NCI-H226 (cell line): ENCODE measurements at places on chromosomes 3 and 15.

- DNase-seq: peak; percentile 92
Observed at GRCh38 chr3:107217172-107217571, 160.1 kb upstream of the CCDC54 start.

GRCh38 chr15:39744334-39745103 lies 38.1 kb downstream of the FSIP1 start:
- DNase-seq: no peak

DNA sequence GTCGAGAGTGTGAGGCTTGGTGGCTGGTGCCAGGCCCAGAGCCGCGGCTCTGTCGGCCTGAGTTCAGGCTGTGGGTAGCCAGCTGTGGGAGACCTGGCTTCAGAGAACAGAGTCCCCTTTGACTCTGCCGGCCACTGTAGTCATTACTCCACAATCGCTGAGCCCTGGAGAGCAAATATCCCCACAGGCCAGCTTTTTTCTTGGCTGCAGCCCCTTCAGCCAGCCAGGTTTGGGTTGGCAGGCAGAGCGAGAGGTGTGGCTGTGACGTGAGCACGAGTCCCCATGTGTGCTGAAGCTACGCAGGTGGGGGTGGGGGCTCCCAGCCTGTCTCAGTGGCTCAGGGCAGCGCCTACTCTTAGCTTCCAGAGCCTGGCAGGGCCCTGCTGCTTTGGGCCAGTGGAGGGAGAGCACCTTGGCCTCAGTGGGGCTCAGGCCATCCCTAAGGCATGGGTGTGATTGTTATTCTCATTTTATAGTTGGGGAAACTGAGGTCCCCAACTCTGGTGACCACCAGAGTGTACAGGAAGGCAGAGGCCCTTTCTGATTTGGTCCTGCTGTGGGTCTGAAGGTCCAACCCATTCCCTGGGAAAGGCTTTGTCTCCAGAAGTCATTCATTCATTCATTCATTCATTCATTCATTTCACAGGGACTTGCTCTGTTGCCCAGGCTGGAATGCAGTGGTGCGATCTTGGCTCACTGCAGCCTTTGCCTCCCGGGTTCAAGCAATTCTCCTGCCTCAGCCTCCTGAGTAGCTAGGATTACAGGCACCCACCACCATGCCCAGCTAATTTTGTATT lies 45.7 kb upstream of the LCTL start:
- no peak for DNase-seq

GRCh38 chr15:67836477-67836876 lies 3.4 kb downstream of the RNU6-1 start:
- DNase-seq: no peak

DNA sequence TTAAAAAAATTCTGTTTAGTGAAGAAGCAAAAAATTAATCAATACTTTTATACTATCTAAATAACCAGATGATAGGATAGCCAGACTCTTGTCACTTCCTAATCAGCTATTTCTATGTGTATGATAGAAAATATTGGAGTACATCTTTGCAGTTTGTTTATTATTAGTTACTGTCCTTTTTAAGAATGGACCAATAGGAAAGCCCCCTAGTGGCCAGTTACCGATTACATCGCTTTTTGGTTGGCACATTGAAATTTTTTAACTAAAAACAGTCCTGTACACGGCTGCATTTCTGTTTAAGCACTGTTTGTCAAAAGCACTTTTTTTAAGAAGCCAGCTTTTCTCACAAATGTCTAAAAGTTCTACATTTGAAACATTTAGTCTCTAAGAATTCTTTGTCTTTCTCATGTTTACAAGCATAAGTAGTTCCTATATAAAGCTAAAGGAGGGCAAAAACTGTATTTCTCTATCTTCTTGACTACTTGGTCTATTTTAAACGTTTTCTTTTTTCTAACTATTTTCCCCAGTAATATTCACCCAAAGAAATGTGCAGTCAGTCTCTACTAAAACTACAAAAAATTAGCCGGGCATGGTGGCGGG lies 253.2 kb upstream of the LRTM1 start:
- DNase-seq: no peak

- no peak for DNase-seq
Observed at GRCh38 chr3:1092771-1093170, at the start of gene CNTN6. TSS of gene CNTN6 (plus strand) at chr3:1093024. CDS start at chr3:1148009, 54,985 bp downstream.

DNA sequence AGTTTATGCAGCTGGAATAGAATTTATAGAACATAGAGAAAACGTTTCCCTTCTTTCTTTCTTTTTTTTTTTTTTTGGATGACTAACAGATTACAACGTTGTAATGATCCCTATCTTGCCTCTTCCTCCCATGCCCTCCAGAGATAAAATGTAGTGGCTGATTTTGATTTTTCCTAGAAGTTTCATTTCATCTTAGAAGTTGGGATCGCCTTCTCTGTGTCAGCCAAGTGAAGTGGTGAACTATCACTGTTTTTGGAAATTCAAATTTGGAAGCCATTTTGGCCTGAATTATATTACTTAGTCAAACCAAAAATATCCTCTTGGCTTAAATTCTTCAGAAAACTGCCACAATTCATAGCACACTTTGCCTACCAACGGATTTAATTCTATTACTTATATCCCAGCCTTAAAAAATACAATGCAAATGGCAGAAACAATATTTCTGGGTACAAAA lies 1025.5 kb upstream of the NR2F2 start:
- no peak for DNase-seq

DNA sequence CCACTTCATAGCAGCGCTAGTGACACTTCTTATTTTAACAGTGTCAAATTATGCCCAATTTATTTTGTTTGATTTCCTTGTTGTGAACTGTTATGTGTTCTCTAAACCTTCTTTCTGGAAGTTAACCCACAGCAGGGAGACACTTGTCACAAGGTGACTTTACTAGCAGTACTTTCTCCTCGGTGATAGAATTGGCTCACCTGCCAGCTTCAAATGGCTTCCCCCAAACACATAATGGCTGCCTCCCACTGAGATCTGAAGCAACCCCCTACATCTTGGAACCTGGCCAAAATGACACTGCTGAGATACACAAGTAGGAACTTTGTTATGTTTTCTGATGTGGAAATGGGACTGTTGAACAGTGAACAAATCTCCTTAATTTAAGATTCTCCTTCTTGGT lies 238.8 kb upstream of the DPH6 start:
- no peak for DNase-seq

DNA sequence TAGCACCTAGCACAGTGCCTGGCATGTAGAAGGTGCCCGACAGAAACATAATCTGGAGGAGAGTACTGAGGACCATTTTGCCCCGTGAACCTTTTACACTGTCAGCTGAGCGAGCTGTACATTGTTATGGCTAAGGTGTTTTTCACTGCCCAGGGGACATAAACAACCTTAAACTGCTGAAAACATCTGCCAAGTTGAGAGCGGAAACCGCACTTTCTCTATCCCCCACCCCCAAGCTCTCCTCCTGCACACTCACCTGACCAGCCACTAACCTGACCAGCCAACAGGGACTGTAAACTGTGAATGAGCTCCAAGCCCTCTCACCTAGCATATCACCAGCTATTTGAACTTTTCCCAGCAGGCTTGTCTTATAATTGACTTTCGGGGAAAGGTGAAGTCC lies 17.6 kb downstream of the RAB43 start:
- no peak for DNase-seq
